ENCODE measurements at places on chromosomes 5 and 9.

- no peak for DNase-seq
Measured at GRCh38 chr5:171335616-171336015, 26.6 kb downstream of the TLX3 start.

GRCh38 chr5:6596388-6596787 is 36.5 kb downstream of the NSUN2 start:
- DNase-seq, result no peak

DNA sequence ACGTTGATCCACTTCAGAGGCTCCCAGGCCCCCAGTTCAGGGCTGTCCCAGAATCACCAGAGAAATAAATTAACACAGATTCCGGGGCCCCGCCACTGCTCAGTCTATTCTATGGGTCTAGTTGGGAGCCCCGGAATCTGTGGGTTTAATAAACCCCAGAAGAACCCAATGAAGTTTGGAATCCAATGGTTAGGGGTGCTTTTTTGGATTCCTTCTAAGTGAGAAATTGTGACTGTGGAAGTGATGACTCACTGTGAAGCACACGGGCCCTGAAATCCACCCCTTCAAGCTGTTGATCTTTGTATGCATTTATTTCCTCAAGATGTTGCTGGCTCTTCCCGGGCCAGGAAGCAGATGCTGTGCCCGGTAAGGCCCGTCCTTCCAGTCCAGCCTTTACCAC is 57.3 kb upstream of the SLC28A3 start:
- DNase-seq, result no peak

DNA sequence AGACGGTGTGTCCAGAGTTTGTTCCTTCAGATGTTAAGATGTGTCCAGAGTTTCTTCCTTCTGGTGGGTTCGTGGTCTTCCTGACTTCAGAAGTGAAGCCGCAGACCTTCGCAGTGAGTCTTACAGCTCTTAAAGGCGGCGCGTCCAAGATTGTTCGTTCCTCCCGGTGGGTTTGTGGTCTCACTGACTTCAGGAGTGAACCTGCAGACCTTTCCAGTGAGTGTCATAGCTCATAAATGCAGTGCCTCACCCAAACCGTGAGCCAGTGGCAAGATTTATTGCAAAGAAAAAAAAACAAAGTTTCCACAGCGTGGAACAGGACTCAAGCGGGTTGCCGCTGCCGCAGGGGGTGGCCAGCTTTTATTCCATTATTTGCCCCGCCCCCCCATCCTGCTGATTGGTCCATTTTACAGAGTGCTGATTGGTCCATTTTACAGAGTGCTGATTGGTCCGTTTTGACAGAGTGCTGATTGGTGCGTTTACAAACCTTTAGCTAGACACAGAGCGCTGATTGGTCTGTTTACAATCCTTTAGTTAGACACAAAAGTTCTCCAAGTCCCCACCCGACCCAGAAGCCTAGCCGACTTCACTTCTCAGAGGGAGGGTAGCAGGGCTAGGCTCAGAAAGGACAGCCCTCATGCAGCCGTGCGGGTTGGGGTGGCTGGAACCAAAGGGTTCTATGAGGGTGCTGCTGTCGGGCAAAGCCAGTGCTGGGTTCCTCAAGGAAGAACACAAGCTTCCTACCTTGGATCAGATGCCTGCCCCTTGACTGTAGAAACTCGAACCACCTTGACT is 9.1 kb upstream of the RNF130 start:
- DNase-seq, result no peak

DNA sequence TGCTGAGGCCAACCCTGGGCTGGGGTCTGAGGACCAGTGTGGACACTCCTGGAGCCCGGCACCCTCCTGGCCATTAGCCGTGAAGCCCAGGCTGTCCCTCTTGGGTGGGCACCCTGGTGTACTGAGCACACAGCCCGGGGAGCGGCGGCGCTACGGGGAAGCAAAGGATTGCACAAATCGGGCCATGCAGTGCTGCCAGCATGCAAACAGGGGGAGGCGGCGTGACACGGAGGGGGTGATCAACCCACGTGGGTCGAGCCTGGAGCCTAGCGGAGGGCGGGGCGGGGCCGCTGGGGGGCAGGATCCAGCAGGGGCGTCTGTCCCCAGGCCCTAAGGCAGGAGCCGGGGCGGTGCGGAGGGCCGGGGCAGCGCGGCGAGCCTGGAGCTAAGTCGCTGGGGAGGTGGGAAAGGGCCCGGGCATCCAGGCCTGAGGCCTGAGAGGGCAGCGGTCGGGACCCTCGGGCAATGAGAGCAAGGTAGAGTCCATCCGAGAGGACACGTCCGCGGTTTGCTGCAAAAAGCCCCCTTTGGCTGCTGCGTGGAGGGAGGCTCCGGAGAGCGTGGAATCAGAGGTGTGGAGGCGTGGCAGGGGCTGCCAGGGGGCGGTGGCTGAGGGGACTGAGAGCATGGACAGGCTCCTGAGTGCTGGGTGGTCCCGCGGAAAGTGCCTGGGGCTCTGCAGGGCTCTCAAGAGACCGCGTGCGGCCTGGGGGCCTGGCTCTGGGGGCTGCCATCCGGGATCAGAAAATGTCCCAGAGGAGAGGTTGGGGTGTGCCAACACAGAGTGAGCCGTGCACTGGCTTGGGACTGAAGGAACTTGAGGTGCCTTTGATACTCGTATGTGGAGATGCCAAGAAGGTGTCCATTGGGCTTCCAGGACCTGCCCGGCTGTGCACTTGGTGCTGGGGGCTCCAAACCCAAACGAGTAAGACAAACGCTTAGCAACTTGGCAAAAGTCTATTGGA is 94.2 kb downstream of the BARX1 start:
- DNase-seq, result no peak

- DNase-seq, result no peak
Measured at GRCh38 chr9:134939080-134939733, 21.5 kb upstream of the FCN1 start.

GRCh38 chr5:131109540-131110255 is 55.4 kb downstream of the HINT1 start:
- DNase-seq, result no peak

DNA sequence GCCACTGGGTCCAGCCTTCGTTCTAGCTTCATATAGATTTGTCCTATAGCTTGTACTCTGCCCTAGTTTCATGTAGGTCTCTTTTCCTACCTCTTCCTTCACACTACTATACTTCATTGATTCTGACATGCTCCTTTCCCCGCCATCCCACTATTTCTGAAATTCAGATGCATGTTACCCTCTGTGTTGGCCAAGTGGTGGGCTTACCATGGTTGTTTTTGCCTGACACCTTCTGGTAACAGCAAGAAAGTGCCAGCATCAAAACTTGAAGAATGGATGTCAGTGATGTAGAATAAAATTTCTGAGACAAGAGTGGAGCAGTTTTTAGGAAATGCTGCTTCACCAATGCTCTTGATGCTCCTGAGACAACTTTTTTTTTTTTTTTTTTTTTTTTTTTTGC is 19.5 kb upstream of the SERINC5 start:
- DNase-seq, result no peak

GRCh38 chr9:106893088-106893487 is 30.1 kb downstream of the ZNF462 start:
- DNase-seq, result no peak

DNA sequence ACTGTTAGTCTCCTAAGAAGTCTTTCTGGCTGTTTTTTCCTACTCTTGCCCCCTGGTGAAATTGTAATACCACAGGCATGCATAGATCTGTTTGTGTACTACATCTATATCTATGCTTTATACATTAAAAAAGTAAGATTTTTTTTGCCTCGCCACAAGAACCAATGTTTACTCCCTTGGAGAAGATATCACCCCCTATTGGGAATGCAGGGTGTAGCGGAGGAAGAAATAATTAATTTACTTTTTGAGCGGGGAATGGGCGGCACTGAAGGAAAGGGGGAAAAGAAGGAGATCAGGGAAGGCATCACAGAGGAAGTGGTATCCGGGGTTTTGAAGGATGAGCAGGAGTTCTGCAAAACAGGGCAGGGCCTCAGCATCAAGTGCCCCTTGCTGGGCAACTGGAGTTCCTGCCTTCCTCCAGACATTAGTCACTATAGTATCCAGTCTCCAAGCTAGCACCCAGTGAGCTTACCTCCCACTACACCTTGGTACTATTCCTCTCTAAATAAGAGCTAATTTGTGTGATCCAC is 134.9 kb downstream of the GABBR2 start:
- no peak for DNase-seq

Data from left ventricle myocardium inferior (tissue), 1 donor.